ENCODE measurements at places on chromosomes 7 and 10.

DNA sequence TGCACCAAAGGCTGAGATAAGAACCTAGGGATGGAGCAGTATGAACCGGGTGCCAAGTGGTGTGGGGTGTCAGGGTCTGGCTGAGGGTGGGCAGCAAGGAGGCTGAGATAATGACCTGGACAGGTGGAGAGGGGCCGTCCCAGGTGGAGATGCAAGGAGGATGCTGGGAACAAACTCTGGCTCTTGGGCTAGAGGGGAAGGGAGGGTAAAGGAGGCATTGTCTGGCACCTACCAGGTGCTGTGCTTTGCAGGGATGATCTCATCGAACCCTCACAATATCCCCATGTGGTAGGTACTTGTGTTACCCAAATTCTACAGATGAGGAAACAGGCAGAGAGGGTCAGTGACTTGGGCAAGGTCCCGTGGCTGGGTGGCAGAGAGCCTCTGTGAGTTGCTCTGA lies 19.9 kb upstream of the HOXA13 start:
- DNase-seq = no peak

DNA sequence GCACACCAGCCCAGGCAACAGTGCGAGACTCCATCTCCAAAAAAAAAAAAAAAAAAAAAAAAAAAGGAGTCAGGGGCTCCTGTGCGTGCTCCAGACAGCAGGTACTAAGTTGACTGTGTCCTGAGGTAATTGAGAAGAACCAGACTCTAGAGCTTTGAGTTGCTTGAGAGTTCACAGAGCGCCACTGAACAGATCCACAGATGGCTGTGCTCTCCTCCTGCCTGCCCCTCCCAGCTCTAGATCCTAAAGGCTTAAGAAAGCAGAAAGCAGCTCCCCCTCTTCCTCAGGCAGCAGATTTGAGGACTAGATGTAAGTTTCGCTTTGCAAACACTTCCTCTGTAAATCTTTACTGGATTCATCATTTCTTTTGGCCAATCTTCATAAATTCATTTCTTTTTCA lies 38.7 kb downstream of the SHH start:
- no peak for DNase-seq

- no peak for DNase-seq
Measured at GRCh38 chr10:26437637-26438461, at the start of gene APBB1IP. TSS of gene APBB1IP (plus strand) at chr10:26438341. CDS start at chr10:26492327, 53,986 bp downstream.

DNA sequence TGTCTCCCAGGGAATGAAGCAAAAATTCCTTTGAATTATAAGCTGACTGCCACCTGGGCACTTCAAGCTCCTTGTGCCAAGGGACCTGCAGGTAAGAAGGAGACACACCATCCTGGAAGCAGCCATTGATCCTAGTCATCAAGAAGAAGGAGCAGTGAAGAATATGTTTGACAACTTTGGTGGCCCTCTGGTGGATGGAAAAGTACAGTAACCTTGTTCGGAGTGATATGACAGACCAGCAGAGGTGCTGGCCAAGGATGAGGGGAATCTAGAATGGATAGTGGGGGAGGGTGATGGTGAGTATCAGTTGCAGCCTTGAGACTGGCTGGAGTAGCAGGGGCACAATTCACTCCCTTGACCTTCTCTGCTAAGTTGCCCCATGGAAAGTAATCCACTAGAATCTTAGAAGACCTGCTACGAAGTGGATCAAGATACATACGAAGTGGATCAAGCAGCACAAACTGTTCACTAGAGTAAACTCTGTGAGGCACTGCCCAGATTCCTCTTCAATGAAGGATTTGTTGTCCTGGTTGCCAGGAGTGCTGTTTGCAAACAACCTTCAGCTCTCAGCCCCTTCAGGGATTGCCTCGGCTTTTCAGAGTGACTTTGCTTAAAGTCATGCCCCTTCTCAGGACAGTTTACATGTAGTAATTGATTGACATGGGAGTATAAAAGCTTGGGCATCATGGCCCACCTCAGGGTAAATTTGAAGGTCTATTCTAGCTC lies 44.8 kb upstream of the ORC5 start:
- DNase-seq = no peak

- DNase-seq = no peak
Measured at GRCh38 chr7:75905785-75906604, 9.0 kb upstream of the POR start.

- no peak for DNase-seq
Measured at GRCh38 chr10:3777981-3778691, 6.9 kb downstream of the KLF6 start.

GRCh38 chr10:106181501-106181900 lies 983.0 kb downstream of the SORCS1 start:
- DNase-seq = no peak

Measured in effector memory CD4-positive, alpha-beta T cell (primary cell).